Kidney capillary endothelial cell (primary cell): ENCODE measurements at places on chromosomes 5 and 9.
A peak's percentile ranks its signal among the peaks of the same experiment; 100 is the strongest.

GRCh38 chr5:120913396-120913795, 449.3 kb downstream of the PRR16 start:
- no peak for DNase-seq

GRCh38 chr5:7902201-7902600, 33.3 kb downstream of the MTRR start:
- no peak for DNase-seq

GRCh38 chr9:93862877-93863545, 92.1 kb downstream of the BARX1 start:
- no peak for DNase-seq

- no peak for DNase-seq
These were observed 48.5 kb upstream of the NAA35 start for GRCh38 chr9:85892401-85892800.

DNA sequence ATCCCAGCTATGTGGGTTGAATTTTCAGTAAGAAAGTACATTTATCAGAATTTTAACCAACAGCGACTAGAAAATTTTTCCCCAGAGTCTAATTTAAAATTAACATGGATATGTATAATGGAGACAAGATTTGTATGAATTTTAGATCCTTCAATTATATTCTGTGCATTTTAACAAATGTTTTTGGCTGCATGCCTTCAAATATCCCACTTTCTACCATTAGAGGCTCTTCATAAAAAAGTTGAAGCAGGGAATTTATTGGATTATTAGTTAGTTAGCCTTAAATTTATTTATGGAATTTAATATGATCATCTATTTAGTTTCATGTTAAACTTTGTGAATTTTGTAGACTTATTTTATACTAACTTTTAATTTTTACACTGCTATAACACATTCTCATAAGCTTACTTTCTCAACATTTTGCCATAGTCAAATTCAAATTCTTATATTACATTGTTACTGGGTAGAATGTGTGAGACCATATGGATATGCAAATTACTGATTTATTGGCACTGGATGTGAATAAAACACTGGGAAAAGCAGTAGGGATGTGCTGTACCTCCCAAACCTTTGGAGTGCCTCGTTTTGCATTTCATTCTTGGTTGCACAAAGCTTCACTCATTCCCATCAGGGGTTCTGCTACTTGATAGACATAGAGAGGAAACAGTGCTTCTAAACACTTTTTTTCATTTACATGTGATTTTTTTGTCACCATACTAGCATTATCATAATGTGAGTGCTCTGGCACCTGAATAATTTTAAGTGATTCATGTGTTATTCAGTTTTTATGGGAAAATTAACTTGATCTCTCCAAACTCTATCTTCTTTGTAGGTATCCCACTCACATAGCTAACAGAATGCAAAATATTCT, 491.8 kb upstream of the COX7C start:
- DNase-seq, result no peak

GRCh38 chr5:143220748-143221251, 182.7 kb downstream of the NR3C1 start:
- DNase-seq, result peak; percentile 56

GRCh38 chr5:68657055-68657961, 436.5 kb upstream of the SLC30A5 start:
- no peak for DNase-seq

- DNase-seq, result no peak
These were observed 39.8 kb upstream of the TLE1 start for GRCh38 chr9:81729135-81729534.

GRCh38 chr5:51685419-51685818, 302.2 kb downstream of the ISL1 start:
- no peak for DNase-seq

DNA sequence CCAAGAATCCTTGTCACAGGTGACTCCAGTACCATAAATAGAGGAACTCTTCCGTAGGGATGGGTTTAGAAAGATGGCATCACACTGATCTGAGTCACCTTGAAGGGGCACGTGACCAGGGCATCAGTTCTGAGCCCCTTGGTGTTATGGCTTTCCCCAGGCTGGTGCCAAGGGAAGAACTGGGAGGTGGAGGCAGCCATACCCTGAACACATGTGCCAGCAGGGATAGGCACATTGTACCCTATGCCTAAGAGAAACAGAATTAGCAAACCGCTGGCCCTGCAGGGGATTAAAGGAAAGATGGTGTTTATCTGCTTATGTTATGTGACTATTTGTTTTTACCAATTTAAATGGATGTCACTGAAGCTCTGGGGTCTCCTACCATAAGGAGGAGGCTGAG, 196.2 kb downstream of the RGS3 start:
- DNase-seq, result no peak

DNA sequence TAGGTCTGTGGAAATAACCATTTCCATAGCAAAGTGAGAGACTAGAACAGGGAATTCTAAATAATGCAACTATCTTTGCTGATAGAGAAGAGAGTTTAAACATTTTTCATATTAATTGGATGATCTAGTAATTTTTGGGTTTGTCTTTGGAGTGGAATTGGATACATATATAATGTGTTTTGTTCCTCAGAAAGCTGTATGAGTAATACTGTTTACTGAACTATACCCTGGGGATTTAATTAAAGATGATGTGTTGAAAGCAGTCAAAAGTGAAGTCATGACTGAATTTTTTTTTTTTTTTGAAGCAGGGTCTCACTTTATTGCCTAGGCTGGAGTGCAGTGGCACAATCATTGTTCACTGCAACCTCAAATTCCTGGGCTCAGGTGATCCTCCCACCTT, 17.9 kb downstream of the FER start:
- DNase-seq, result no peak

DNA sequence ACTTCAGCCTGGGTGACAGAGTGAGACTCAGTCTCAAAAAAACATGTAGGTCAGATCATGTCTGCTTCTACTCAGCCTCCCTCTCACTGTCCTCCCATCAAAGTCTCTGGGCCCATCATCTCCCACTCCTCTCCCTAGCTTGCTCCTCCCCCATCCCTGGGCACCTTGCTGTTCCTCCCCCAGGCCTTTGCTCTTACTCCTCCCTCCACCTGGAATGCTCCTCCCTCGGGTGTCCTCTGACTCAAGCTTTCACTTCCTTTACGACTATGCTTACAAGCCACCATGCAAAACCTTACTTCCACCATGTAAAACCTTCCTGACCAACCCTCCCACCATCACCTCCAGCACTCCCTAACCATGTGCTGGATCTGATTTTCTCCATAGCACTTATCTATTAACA, 51.5 kb downstream of the MTMR12 start:
- DNase-seq, result no peak

DNA sequence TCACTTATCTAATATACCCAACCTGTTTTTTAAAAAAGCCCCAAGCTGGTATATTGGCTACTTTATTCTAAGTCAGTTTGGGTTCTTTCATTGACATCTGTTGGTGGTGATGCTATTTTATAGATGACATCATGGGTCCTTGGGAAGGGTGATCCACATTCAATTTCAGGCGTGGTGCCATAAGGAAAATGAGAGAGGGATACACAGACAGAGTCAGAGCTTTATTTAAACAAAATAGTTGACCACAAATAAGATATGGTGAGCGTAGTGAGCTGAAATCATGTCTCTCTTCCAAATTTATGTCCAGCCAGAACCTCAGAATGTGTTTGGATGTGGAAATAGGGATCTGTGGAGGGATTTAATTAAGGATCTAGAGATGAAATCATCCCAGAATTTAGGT, 302.4 kb downstream of the MAT2B start:
- no peak for DNase-seq

DNA sequence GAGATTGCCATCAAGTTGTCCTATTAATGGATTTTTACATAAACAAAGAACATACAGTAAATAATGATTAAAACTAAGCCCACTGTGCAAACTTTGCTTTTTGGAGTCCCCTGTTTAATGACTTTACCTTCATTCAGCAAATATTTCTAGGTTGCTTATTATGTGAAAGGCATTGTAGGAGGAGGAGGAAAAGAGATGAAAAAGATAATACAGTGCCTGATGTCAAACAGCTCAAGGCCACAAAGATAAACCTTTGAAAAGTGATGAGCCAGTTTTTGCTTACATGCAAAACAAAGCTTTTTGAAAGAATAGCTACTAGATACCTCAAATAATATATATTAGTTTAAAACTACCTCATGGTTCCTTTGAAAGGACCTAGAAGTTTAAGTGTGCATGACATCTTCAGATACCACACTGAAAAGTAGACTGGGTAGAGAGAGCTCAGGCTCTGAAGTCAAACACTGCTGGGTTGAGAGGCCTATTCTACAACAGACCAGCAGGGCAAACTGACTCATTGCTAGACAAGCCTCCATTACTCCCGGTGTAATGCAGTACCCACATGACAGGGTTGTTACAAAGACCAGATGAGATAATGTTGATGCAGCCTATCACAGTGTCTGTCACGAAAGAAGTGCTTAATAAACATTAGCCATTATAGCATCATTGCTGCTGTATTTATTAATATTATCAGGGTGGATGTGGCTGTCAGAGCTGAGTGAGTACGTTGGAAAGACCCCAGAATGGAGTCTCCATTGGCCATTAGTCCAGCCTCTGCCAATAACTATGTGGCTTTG, 11.8 kb downstream of the DEPDC1B start:
- no peak for DNase-seq

DNA sequence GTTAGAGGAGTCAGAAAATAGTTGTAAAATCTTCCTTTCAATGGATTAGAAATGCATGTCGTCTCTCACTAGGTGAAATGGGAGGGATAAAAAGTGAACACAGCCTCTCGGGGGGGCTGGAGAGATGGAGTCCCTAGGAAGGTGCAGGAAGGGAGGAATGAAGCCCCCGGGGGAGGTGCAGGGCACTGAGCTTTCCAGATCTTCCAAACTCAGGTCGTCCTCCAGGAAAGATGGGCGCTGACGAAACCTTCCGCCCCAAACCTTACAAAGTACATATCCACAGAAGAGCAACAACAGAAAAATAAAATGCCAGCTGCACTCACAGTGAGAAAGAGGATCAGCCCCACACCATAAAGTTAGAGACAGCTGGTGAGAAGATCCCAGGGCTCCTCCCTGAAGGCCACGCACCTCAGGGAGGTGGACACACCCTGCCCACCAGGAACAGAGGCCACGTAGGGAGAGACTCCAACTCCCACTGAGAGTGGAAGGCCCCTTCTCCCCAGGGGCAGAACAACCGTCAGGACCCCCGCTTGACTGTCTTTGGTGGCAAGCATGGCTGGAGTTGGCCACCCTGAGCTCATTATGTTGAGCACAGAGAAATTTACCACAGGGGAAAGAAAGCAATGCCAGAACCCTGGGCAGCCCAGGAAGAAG, 174.3 kb downstream of the AUH start:
- DNase-seq, result no peak
